ENCODE measurements at places on chromosomes 6 and 20. TPM values are rescaled to one million over a fixed set of nuclear protein-coding genes. Genes with fewer than 3 reads are reported as not detected.

Gene PRSS35
- total RNA-seq, result 1.6 TPM

Gene MBOAT1
- 1.5 TPM for total RNA-seq

Gene TINAG
- not detected for total RNA-seq

Gene FRS3
- 1.1 TPM for total RNA-seq

Gene SFTA2
- not detected for total RNA-seq

Gene KCNK5
- 0.06 TPM for total RNA-seq

Gene PHACTR3
- total RNA-seq, result not detected

Gene SLC22A1
- 0.75 TPM for total RNA-seq

Gene DSP
- 0.25 TPM for total RNA-seq

Gene CCN6
- not detected for total RNA-seq

Gene CD109
- total RNA-seq, result 25.8 TPM

Data from aortic smooth muscle cell (primary cell).